ENCODE measurements at places on chromosomes 12 and 14. TPM values are rescaled to one million over a fixed set of nuclear protein-coding genes. Genes with fewer than 3 reads are reported as not detected.

The PPP1R1A gene
- total RNA-seq = 12.4 TPM

The SMIM41 gene
- total RNA-seq = 0.50 TPM

The SLC39A5 gene
- 195 TPM for total RNA-seq

DNA sequence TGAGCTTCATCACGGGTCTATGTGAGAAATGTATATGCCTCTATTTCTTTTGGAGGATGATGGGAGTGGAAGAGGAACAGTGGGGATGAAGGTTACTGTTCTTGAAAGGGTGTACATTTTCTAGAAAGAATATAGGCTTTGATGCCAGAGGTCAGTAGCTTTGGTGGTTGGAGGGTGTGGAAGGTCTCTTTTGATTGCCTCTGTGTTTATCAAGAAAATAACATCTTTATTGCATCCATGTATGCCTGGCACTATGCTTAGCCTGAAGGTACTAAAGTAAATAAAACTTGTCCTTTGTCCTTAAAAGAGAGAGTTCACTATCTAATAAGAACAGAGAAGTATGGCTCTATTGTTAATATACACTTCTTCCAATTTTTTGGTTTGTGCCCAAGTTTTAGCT is 201.8 kb downstream of the NUBPL start:
- DNase-seq = no peak

DNA sequence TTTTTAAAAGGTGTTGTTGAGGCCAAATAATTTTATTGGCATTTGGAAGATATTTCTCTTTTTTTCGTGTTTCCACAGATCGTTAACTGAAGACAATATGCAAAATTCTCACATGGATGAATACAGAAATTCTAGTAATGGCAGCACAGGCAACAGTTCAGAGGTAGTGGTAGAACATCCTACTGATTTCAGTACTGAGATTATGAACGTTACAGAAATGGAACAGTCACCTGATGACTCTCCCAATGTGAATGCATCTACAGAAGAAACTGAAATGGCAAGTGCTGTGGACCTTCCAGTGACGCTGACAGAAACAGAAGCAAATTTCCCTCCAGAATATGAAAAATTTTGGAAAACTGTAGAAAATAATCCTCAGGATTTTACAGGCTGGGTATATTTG is 11.2 kb downstream of the PRPF39 start:
- no peak for DNase-seq

- no peak for DNase-seq
Measured at GRCh38 chr14:88029500-88029899, 24.6 kb downstream of the GPR65 start.

GRCh38 chr12:108321688-108322087 is 17.4 kb downstream of the CMKLR1 start:
- DNase-seq = no peak

DNA sequence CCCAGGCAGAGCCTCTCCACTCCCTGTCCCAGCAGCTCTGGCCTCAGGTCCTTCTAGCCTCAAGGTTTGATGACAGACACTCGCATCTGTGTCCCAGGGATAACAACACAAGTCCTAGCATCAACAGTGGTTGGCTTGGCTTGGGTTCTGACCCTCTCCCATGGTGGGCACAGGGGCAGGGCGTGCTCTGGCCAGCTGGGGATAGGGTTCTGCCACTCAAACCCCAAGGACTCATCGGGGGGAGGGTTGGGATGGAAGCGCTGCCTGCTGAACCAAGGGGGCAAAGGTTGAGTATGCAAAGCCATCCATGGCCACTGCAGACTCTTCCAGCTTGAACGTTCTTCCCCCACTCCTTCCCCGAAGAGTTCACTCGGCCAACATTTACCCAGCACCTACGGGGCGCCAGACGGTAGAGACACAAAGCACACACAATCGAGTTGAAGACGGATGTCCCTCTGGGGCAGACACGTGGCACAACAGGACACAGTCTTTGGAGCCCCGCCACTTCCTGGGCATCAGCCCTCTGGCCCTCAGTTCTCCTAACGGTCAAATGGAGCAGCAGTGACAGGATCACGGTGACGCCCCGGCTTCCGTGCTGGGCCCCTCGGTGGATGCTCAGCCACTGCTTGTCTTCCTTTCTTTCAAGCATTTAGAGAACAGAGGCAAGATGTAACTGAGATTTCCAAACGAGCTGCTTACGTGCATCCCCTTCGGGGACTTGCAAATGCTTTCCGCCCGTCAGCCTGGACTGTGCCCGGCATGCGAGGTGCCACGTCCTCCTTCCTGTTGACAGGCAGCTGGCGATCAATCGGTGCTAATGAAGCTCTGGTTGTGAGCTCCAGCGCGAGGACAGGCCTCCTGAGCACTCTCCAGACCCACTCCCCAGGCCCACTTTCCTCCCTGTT is 42.6 kb downstream of the DLK1 start:
- DNase-seq = no peak

Measured in liver (tissue), 10 donors.